PC-9 (cell line): ENCODE measurements at places on chromosomes 12 and 14. TPM values are rescaled to one million over a fixed set of nuclear protein-coding genes. Genes with fewer than 3 reads are reported as not detected.

Gene SERPINA9
- total RNA-seq: not detected in 2 replicates

Gene IL22
- total RNA-seq: not detected in 2 replicates

GRCh38 chr12:77572371-77572770 lies 258.3 kb upstream of the NAV3 start:
- H3K4me1 ChIP-seq: no peaks in the 10 kb centered on the region
- no peak overlapping the region for H3K27ac ChIP-seq
- DNase-seq: no peak
- H3K4me3 ChIP-seq: no peak overlapping the region
- no peaks in the 10 kb centered on the region for H3K27me3 ChIP-seq

DNA sequence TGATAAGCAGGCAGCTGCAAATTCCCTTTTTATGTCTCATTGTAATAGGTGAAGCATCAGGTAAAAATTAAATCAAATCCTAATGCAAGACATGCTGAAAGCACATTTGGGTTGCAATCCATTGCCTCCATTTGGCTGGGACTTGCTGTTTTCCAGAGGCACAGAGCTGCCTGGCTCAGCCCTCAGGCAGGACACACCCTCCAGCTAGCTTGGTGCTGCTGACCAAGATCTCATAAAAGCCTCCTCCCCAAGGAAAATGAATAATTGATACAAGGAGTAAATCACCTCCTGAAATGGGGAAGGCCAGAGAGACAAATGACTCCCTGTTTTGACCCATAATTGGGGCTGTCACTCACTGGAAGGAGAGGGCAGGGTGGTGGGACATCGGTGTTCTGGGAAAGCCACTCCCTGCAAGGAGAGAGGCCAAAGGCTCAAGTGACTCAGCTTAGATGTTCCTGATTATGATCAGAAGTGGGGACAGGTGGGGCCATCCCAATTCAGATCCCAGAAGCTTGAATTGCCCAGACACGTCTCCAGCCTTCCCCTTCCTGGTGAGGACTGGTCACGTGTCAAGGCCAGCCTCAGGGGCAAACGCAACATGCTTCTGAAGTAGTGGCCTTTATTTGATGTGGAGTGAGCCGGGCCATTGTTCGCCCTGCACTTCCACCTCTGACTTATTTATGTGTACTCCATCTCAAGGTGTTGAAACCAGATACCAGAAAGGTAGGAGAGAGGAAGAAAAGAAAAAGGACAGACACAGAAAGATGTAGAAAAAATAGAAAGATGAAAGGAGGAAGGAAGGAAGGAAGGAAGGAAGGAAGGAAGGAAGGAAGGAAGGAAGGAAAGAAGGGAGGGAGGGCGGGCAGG lies 773.7 kb downstream of the BCL11B start:
- H3K4me3 ChIP-seq: no peak overlapping the region
- no peak for DNase-seq
- no peak overlapping the region for H3K27ac ChIP-seq
- H3K36me3 ChIP-seq: no peaks in the 10 kb centered on the region
- no peaks in the 10 kb centered on the region for H3K27me3 ChIP-seq
- no peaks in the 10 kb centered on the region for H3K4me1 ChIP-seq

DNA sequence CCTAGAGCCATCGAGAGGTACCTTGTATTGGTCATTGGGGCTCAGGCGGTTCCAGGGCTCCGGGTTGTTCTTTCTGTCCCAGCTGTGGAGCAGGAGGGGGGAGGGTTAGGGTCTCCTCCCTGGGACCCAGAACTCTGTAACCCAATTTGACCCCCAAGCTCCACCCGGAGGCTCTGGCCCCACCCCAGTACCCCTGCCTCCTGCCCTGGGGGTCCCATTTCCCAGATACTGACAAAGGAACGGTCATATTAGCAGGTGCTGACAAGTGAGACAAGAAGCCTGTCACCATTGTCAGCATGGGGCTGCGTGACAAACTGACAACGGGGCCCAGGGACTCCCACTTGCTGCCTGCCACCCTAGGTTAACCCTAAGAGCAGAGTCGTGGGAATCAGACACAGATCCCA lies 6.2 kb downstream of the SHMT2 start:
- no peak overlapping the region for H3K27ac ChIP-seq
- H3K4me1 ChIP-seq: peaks cover 22% of the 10 kb centered on the region
- no peak for DNase-seq
- peaks cover 12% of the 10 kb centered on the region for H3K27me3 ChIP-seq
- H3K4me3 ChIP-seq: no peak overlapping the region

DNA sequence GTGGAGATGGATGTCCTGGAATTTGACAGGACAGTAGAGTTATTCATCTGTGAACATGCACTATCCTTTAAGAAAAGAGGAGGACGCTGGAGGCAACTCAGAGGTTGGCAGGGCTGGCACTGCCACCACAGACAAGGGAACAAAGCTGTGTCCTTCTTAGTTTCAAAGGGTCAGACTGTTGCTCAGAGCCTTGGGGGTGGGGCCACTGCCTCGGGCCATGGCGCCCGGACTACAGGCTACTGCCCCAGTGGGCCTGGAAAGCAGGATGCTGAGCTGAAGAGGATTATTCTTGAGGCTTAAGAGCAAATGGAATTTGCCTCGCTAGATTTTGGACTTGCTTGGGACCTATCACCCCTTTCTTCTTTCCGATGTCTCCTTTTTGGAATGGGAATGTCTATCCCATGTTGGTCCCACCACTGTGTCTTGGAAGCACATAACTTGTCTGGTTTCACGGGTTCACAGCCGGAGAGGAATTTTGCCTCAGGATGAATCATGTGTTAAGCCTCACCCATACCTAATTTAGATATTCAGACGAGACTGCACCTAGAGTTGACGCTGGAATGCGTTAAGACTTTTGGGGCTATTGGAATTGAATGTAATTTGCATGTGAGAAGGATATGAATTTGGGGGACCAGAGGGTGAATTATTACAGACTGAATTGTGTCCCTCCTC lies 114.8 kb upstream of the RFLNA start:
- no peaks in the 10 kb centered on the region for H3K36me3 ChIP-seq
- no peaks in the 10 kb centered on the region for H3K4me1 ChIP-seq
- peaks cover 38% of the 10 kb centered on the region for H3K27me3 ChIP-seq
- no peak for DNase-seq

- H3K36me3 ChIP-seq: no peaks in the 10 kb centered on the region
- H3K27me3 ChIP-seq: no peaks in the 10 kb centered on the region
- H3K27ac ChIP-seq: no peak within 1 kb of the TSS
Measured at GRCh38 chr12:21940549-21941505, at the start of gene ABCC9. Gene ABCC9 (minus strand): TSS chr12:21941426. CDS start chr12:21936674, 4,752 bp downstream.

- no peak overlapping the region for H3K27ac ChIP-seq
- H3K4me3 ChIP-seq: no peak overlapping the region
- DNase-seq: no peak
- H3K27me3 ChIP-seq: no peaks in the 10 kb centered on the region
- no peaks in the 10 kb centered on the region for H3K4me1 ChIP-seq
Measured at GRCh38 chr12:78398750-78399149, 465.8 kb upstream of the SYT1 start.

DNA sequence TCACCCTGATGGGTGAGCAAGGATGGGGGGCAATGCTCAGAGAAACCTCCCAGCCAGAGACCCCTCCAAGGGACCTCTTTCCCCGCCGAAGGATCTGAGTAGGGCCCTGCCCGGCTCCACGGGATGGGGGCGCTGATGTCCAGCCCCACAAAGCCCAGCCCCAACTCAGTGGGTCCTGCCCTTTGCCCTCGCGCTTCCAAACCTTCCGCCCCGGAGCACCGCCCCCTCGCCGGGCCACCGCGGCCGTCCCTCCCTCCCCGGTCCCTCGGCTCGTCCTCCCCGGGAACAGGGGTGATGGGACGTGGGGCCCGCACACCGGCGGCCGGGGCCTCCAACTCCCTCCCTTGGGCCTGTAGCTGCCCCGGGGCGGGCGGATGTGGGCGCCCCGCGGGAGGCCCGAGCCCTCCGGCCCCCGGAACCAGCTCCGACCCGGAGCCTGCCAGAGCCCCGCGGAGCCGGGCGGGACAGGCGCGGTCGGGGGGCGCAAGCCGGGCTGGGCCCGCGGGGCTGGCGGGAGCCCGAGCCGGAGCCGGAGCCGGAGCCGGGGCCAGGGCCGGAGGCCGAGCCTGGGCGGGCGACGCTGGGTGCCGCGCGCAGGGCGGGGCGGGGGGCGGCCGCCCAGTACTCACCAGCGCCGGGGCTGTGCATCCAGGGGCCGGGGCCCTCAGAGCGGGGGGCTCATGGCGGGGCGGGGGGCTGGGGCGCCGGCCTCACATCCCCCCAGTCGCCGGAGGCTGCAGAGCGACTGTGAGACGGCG lies 386 bp downstream of the HDAC7 start:
- H3K4me1 ChIP-seq: peaks cover 76% of the 10 kb centered on the region
- H3K4me3 ChIP-seq: peak overlapping the region; percentile 95
- H3K27ac ChIP-seq: no peak overlapping the region

Gene TMEM132C
- not detected in 2 replicates for total RNA-seq

DNA sequence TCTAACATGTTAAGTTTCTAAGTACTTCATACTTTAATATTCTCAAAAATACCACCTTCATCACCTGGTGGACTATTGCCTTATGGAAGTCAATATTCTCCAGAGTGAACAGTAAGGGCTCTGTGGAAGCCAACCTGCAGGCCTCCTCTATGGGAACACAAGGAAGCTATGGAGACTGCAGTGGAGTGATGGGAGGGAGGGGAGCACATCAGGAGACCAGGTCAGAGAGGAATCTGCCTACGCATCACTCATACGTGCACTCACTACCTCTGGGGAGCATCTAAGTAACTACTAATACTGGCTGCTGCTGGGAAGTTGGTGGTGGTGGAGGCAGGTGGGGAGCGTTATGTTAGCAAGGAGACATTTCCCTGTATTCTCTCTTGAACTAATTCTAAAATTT lies 19.9 kb downstream of the HECTD4 start:
- H3K4me1 ChIP-seq: no peaks in the 10 kb centered on the region
- no peak for DNase-seq
- H3K27me3 ChIP-seq: no peaks in the 10 kb centered on the region
- H3K27ac ChIP-seq: no peak overlapping the region

Gene SIX4
- total RNA-seq: 31.0 and 35.7 TPM in 2 replicates

DNA sequence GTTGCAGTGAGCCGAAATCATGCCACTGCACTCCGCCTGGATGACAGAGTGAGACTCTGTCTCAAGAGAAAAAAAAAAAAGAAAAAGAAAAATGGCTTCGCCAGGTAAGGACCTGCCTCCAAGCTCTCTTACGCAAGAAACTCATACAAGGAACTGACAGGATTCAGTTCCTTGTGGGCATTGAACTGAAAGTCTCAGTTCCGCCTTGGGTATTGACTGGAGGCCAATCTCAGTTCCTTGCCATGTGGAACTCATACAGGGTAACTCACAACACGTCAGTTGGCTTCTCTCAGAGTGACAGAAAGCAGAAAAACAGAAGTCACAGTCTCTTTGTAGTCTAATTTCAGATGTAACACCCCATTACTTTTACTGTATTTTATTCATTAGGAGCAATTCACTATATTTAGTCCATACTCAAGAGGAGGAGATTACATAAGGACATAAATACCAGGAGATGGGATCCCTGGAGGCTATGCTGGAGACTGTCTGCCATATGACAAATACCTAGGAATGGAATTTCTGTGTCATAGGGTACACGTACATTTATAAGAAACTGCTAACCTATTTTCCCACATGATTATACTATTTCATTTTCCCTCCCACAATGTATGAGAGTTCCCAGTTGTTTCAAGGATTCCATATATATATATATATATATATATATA lies 11.4 kb upstream of the NOPCHAP1 start:
- H3K4me1 ChIP-seq: peaks cover 32% of the 10 kb centered on the region
- DNase-seq: peak; percentile 87
- H3K36me3 ChIP-seq: no peaks in the 10 kb centered on the region
- H3K4me3 ChIP-seq: no peak overlapping the region
- no peaks in the 10 kb centered on the region for H3K27me3 ChIP-seq
- H3K27ac ChIP-seq: peak overlapping the region; percentile 83

- no peaks in the 10 kb centered on the region for H3K27me3 ChIP-seq
- H3K36me3 ChIP-seq: no peaks in the 10 kb centered on the region
- H3K4me1 ChIP-seq: no peaks in the 10 kb centered on the region
- DNase-seq: no peak
- H3K27ac ChIP-seq: no peak overlapping the region
Measured at GRCh38 chr12:13454991-13455777, 258.7 kb downstream of the EMP1 start.

DNA sequence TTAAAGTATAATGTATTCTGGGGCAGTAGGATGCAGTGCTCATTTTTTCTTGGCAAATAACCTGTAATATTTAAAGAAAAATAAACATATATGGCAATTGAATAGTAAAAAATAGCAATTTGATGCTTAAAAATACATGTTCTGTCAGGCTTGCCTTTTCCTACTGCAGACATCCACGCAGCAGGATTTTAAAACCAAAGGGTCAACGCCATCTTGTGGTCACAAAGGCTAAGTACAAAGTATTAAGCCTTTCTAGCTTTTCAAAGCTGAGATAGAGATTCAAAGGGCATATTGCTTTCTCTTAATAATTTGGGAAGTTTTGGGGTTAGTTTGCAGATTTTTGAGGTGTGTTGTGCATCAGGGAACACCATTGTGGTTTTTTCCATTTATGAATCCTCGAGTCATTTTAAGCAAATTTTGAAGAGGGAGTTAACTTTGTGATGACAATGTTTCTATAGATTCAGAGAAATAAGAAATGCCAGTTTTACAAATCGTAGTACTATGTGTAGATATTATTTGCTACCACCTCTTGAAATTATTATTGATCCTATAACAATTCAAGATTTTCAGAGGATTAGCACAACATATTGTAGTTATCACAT lies 4.7 kb upstream of the CCER1 start:
- H3K4me1 ChIP-seq: no peaks in the 10 kb centered on the region
- H3K36me3 ChIP-seq: no peaks in the 10 kb centered on the region
- no peak for DNase-seq
- no peak overlapping the region for H3K27ac ChIP-seq

- H3K27me3 ChIP-seq: no peaks in the 10 kb centered on the region
- H3K36me3 ChIP-seq: no peaks in the 10 kb centered on the region
- H3K27ac ChIP-seq: no peak overlapping the region
- H3K4me1 ChIP-seq: no peaks in the 10 kb centered on the region
Measured at GRCh38 chr12:107660235-107660634, 25.4 kb upstream of the PWP1 start.

DNA sequence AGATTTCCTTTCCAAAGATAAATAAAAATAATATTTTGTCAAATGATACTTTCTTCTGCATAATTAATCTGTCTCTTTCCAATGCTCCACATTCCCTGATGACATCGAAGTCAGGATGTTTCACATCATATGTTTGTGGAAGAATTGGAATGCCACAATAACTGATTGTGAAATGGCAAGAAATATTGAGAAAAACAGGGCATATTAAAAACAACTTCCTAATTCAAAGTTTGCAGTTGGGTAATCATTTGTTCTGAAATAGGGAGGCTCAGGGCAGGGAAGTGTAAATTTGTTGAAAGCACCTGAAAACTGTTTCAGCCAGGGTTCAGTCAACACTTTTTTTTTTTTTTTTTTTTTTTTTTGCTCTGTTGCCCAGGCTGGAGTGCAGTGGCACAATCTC lies 50.7 kb downstream of the BCAT1 start:
- no peak overlapping the region for H3K27ac ChIP-seq
- DNase-seq: no peak
- H3K27me3 ChIP-seq: no peaks in the 10 kb centered on the region
- H3K4me3 ChIP-seq: no peak overlapping the region

- no peaks in the 10 kb centered on the region for H3K27me3 ChIP-seq
- H3K27ac ChIP-seq: no peak overlapping the region
- DNase-seq: no peak
Measured at GRCh38 chr14:101233808-101234207, 327.5 kb upstream of the DIO3 start.

Gene EMP1
- 542 and 909 TPM in 2 replicates for total RNA-seq
